Gastroesophageal sphincter (tissue), 4 donors: ENCODE measurements at places on chromosomes 3 and 15. TPM values are rescaled to one million over a fixed set of nuclear protein-coding genes. Genes with fewer than 3 reads are reported as not detected.

DNA sequence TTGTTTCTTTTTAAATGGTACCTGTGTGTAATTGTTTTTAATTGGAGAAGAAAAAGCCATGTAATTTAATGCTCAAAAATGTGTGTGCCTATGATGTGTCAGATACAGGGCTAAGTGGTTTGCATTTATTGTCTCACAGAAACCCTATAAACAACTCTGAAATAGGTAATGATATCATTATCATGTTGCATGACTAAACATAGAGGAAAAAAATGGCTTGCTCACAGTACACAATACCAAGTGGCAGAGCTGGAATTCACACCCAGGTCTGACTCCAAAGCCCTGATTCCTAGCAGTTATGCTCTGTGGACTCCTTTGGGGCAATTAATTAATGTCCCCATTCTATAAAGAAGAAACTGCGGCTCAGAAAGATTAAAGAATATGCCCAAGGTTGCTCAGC, 237.4 kb upstream of the TRIM42 start:
- no peak for ATAC-seq

- ATAC-seq, result no peak
These were observed 95.9 kb downstream of the SEMA5B start for GRCh38 chr3:122931636-122932035.

- ATAC-seq, result no peak
These were observed 392.8 kb upstream of the LRRC3B start for GRCh38 chr3:26229801-26230200.

GRCh38 chr15:32951736-32952464, 234.1 kb downstream of the GREM1 start:
- ATAC-seq, result no peak

The A4GNT gene
- 0.46 TPM for total RNA-seq
